ENCODE measurements at places on chromosomes 1 and 21.

DNA sequence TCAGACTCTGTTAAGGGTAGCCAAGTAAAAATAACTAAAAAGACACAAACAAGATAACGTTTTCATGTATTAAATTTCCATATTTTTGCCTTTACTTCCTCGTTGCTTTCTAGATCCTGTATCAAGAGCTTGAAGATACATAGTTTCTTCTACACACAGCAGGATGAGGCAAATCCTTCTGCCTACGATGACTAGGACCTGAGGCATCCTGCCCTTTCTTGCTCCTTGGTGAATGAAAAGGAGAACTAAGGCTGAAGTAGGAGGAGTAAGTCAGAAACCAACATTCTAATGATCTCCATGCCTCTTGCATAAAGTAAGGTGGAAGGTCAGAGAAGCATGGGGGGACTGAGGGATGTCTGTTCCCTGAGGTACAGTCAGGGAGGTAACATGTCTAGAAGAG is 102.6 kb downstream of the GPATCH2 start:
- DNase-seq, result no peak

DNA sequence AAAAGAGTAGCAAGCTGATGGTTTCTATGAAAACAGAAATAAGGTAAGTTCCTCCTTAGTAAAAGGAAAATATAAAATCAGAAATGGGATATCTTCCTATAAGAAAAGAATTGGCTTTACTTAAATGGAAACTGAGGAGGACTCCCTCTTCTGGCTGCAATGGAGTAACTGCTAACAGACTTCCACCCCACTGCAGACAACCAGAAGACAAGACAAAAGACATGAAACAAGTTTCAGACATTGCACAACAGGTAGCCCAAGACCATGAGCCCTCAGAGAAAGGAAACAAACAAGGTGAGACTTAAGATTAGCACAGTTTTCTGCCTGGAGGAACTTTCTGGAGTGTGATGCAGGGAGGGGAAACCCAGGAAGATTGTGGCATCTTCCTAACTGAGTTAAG is 17.0 kb upstream of the OLFML2B start:
- no peak for DNase-seq

DNA sequence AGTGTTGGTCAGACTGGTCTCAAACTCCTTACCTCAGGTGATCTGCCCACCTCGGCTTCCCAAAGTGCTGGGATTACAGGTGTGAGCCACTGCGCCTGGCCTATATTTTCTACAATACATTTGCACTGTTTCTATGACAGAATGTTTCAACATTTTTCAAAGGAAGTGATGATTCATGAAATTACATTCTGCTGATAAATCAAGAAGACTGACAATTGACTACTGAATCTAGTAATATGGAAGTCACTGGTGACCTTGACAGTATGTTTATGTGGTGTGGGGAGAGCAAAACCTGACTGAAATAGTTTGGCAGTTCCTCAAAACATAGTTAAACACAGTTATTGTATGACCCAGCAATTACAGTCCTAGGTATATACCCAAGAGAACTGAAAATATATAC is 18.1 kb downstream of the LRIF1 start:
- DNase-seq, result no peak

GRCh38 chr21:19853061-19853460 is 1145.1 kb upstream of the NCAM2 start:
- no peak for DNase-seq

GRCh38 chr21:27171707-27172106 is 204.8 kb upstream of the ADAMTS5 start:
- no peak for DNase-seq

GRCh38 chr1:184062640-184063286 is 11.2 kb downstream of the TSEN15 start:
- DNase-seq, result no peak

GRCh38 chr21:16956824-16957223 is 556.0 kb upstream of the CXADR start:
- no peak for DNase-seq

DNA sequence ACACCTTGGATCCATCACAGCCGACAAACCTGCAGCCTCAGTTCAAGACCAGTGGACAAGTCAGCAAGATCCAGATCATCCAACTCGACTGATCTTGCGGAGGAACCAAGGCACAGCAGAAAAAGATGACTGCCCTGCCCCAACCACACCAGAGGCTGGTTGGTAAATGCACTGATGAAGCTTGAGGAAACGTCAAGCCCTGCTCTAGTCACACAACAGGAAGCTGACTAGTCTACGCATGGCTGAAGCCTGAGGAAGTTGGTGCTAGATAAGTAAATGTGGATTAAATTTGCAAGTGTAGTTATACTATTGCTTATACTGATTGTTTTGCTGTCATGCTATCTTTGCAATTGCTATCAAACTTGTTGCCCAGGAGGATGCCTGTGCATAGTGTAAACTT is 89.0 kb downstream of the LIPI start:
- DNase-seq, result no peak

DNA sequence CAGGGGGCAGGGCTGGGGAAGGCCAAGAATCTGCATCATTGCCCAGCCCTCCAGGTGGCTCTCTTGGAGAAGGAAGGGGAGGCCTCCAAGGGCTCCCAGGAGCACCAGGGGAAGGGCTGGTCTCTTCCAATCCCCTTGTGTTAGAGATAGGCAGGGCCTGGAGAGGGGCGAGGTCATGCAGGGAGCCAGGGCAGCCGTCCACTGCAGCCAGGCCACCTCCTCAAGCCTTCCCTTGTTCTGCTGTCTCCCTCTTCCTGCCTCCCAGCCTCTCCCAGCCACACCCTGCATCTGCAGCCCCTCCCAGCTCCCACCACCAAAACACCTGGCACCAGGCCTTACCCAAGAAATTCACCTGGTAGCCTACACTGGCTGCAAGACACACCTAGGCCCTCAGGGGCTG is 105.3 kb upstream of the IFFO2 start:
- DNase-seq, result no peak

DNA sequence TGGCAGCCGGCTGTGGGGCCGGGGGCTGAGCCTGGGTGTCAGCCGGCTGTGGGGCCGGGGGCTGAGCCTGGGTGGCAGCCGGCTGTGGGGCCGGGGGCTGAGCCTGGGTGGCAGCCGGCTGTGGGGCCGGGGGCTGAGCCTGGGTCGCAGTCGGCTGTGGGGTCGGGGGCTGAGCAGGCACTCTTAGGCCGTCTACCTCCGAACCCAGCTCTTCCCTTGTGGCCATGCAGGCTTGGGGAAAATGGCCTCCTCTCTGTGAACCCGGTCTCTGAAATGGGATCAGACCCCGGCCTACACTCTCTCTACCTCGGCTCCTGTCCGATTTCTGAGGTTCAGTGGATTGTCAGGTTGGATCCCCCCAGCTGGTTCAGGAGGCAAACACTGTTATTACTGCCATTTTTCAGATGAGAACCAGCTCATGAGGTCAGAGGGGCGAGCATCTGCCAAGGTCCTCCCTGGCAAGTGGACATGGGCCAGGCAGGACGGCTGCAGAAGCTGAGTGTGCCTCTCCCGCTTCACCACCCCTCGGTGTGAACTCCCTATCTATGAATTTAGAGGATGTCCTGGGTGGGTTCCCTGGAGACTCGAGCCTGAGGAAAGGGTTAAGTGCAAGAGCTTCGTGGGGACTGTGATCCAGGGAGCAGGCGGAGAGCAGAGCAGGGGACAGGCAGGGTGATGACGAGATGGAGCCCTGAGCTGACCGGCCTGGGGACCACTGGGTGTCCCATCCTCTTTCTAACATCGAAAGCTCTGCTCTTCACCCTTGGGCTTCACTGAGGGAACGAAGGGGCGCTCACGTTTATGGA is 10.9 kb upstream of the COL18A1 start:
- no peak for DNase-seq
